NCI-H2081 (cell line): ENCODE measurements at places on chromosomes 7 and 10.

DNA sequence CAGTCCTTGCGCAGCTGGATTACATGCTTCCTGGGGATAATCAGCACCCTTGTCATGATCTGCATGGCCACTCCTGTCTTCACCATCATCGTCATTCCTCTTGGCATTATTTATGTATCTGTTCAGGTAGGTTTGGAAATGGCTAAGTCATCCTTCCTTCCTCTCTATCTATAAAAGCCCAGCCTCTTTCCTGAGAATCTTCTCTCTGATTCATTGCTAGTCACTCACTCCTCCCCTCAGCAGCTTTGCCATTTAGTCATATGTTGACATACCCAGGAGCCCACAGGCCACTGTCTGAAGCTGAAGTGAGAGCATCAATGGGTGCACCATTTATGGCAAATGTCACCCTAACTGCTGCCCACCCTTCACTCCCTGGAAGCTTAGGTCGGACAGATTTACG is 52.0 kb downstream of the ABCC2 start:
- no peak for DNase-seq

GRCh38 chr7:157930441-157930840 is 593.6 kb downstream of the DNAJB6 start:
- DNase-seq: peak; percentile 68

GRCh38 chr10:127148933-127149220 is 47.5 kb downstream of the INSYN2A start:
- no peak for DNase-seq

DNA sequence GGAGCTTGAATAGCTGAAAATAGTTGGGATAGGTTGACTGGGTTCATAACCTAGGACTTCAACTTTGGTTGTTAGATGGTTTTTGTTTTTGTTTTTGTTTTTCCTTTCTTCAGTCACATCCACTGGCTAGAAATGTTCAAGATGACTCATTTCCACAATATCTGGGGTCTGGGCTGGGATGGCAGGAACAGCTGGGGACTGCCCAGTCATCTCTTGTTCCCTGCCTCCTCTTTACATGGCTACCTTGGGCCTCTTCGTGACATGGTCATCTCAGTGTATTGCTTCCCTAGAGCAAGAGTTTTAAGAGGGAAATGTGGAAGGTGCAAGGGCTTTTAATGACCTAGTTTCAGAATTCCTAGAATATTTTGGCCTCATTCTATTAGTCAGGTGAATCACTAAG is 915.8 kb downstream of the XPNPEP1 start:
- no peak for DNase-seq

- DNase-seq: peak; percentile 99
Observed at GRCh38 chr7:5423976-5424748, 528 bp upstream of the TNRC18 start.

DNA sequence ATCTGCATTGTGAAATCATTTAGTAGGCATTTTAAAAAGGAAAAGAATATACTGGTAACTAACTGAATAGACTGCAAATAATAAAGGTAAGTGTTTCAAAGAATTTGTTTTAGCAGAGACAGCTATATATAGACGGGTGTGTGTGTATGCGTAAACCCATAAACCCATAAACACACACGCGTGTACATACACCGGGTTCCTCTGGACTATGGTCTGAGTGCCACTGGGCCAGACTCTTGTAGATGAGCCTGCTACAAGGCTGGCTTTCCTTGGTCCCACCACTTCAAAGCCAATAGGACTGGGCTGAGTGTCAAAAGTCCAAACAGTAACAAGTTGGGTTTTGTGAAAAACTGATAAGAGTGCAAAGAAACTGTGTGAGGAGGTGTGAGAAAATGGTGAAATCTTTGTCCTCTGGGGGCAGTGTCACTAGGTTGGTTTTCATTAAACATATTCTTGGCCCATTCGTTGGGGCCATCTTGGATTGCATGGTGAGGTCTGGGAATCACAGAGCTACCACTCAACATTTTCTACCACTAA is 39.8 kb downstream of the GNA12 start:
- DNase-seq: no peak

DNA sequence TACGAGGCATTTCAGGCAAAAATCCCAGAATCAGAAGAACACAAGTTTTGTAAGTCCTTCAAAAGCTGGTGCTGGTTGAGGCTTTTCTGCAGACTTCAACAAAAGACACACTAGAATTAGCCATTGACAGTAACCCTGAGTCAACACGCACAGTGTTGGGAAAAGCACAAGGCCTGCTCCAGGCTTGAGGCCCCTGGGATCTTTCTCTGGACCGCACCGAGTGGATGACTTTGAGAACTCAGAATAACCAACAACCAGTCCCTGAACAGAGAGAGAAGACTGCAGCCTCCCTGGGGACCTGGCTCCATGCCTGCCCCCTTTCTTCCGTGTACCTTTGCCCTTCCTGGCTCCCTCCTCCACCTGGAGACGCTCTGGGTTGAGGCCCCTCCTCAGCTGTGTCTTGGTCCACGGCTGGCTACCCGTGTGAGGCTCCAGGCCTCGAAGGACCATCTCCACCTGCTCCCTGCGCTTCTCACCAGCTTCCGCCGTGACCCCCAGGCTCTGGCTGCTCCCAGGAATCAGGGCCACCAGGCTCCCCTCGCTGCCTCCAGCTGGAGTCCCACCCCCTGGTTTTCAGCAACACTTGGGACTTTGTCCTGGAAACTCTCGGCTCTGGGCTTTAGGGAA is 28.4 kb downstream of the DIP2C start:
- DNase-seq: no peak

- no peak for DNase-seq
Observed at GRCh38 chr10:110750931-110751330, 106.8 kb downstream of the RBM20 start.

GRCh38 chr10:18980089-18980629 is 68.4 kb upstream of the MALRD1 start:
- DNase-seq: no peak

DNA sequence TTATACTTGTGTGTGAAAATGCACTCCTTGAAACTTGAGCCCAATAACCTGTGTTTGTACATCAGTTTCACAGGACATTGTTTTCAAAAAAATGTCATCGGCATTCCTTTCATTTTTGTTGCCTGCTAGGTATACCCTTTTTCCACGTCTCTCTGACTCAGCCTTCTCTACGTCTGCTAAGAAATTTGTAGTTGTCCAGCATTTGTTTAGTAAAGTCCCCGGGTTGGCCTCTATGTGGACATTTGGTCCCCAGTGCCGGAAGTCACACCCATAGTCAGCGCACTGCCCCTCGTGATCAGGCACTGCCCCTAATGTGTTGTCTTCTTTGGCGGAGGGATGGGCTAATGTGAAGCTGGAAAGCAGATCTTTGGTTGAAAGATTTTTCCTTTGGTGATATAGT is 222.3 kb downstream of the LRMDA start:
- DNase-seq: no peak

DNA sequence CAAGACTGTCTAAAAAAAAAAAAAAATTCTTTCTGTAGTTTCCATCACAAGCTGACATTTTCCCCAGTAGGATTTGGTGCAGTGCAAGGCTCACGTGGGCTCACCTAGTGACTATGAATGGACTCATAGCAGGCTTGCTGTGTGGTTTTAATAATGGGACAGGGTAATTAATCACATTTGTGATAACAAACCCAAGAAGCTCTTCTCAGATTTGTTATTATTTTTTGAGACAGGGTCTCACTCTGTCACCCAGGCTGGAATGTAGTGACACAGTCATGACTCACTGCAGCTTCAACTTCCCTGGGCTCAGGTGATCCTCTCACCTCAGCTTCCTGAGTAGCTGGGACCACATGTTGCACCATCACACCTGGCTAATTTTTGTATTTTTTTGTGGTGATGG is 40.0 kb downstream of the NACAD start:
- DNase-seq: no peak

GRCh38 chr10:86100581-86101061 is 266.0 kb downstream of the GRID1 start:
- peak; percentile 20 for DNase-seq

- DNase-seq: no peak
Observed at GRCh38 chr7:130363026-130363847, 17.1 kb upstream of the CPA1 start.

DNA sequence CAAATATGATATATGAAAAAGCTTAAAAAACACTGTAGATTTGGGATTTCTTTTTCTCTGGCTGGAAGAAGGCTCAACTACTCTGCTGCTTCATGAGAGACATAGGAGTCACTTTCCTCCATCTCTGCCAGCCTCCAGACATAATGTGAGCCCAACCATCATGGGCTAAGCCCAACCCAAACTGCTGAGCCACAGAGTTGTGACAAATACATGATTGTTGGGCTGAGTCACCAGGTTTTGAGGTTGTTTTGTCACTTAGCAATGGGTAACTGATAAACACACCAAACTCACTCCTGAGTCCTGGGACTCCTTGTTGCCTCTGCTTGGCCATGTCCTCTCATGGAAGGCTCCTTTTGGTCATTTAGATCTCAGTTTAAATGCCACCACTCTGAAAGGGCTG is 381.8 kb upstream of the FZD8 start:
- DNase-seq: no peak

DNA sequence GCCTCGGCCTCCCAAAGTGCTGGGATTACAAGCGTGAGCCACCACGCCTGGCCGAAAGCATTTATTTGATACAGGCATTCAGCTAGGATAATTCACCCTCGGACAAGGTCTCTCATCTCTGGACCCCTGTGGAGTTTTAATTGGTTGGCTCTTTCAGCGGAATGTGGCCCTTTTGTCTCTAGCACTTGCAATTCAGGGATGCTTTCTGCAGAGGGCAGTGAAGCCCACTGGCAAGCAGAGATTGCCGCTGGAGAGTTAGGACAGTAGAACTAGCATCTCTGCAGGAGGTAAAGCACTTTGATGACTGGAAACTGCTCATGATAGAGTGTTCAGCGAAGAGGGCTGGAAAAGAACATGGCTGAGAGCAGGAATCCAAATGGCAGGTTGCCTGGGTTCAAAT is 62.0 kb downstream of the SUFU start:
- DNase-seq: no peak

DNA sequence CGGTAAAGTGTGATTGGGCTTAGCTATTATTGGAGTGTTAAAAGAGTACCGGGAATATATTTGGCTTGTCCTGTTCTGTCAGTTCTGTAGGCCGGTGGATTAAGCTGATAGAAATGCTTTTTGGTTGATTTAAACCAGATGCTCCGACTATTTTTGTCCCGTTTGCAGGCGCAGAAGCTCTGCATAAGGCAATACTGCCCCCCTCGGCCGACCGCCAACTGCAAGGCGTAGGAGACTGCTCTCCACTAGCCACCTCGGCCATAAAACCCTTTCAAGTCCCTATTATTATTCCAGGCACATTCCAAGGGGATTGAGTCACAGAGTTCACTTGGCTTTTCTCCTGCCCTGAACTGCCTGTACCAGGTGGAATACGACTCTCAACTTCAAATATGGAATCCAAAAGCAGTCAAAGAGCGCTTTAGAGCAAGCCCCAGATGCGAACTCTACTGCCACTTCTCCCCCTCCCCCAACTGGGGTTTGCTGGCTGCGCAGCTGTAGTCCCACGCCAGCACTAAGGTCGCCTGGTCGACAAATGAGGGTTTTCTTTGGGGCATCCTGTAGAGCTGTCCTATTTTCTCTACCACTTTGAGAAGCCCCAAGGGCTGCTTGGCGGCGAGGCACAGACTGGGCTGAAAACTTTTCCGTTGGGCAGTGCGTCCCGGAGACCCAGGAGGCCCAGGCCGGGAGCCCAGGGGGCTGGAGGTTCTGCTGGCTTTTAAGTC is 108.3 kb downstream of the REEP3 start:
- peak; percentile 89 for DNase-seq

DNA sequence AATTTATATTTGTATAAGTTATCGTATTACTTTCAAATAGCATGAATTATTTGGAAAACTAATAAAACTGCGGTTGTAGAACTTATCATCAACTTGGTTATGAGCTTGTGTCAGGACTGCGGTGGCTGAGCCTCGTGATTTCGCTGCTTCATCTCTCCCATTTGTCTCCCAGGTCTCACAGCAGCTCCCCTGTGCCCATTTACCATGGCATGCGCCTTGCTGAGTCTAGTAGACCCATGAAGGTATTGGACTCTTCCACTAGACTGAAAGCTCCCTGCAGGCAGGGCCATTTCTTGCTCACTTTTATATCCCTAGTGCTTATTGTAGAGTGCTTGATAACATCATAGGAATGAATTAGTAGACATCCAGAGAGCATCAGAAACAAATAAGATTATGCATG is 53.9 kb downstream of the CPXM2 start:
- DNase-seq: no peak

- no peak for DNase-seq
Observed at GRCh38 chr10:110334061-110334656, 29.4 kb upstream of the SMNDC1 start.

DNA sequence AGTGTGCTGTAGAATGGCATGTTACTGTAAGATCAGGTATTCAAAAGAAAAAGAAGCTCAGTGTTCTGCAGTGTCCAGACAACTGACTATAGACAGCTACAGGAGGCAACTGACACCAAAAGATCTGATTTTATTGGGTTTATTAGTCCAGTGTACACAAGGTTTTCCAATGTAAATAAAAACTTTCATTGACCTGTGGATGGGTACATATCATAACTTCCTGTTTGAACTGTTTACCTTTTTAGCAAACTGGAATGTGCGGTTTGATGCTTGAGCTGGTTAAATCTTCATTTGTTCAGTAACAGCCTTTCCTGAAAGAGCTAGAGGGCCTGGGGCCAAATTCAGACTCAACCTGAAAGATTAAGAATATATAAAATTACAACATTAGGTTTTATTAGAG is 172.6 kb upstream of the SP8 start:
- DNase-seq: peak; percentile 74

- no peak for DNase-seq
Observed at GRCh38 chr10:131577786-131578471, 266.4 kb upstream of the TCERG1L start.

- DNase-seq: peak; percentile 35
Observed at GRCh38 chr7:8436965-8437364, 3.6 kb downstream of the NXPH1 start.

DNA sequence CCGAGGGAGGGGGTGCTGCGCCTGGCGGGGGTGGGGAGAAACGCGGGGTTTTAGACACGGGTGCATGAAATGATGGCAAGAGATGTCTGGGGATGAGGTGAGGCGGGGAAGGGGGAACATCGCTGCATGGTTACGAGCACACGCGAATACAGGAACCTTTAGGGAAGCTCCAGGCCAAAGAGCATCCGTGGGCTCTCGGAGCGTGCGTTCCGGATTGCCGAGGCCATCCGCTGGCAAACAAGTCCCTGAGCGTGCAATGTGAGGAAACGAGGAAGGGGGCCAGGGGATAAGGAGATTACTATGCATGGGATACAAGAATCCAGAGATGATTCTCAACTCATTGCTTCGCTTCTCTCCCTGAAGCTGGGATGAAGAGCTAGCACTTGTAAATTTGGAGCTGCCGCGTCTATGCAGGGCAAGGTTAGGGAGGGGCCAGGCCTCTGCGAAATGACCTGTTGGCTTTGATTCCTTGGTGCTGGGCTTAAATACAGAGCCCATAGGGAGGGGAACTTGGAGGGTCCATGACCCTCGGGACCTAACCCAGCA is 520 bp upstream of the WNT2 start:
- DNase-seq: peak; percentile 18

DNA sequence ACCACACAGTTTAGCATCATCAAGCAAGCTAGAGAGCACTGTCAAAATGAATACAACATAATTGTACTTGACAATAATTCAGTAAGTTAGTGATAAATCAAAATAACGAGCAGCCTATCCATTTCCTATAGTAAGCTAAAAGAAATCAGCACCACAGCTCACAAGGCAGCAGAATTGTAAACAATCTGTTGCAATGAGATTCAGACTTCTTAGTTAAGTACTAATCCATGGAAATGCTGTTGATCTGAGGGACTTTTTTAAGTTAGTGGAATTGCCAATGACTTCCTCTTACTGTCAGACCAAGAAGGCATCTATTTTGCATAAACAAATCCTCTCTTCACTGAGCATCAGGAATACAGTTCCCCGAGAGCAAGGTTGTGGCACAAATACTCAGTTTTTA is 136.6 kb upstream of the CCDC6 start:
- no peak for DNase-seq
